ENCODE measurements at places on chromosomes 1 and 21. TPM values are rescaled to one million over a fixed set of nuclear protein-coding genes. Genes with fewer than 3 reads are reported as not detected.
A peak's percentile ranks its signal among the peaks of the same experiment; 100 is the strongest.

Gene ITSN1
- total RNA-seq = 18.3 TPM

Gene NFASC
- total RNA-seq = 5.8 TPM

Gene APP
- total RNA-seq = 162 TPM

DNA sequence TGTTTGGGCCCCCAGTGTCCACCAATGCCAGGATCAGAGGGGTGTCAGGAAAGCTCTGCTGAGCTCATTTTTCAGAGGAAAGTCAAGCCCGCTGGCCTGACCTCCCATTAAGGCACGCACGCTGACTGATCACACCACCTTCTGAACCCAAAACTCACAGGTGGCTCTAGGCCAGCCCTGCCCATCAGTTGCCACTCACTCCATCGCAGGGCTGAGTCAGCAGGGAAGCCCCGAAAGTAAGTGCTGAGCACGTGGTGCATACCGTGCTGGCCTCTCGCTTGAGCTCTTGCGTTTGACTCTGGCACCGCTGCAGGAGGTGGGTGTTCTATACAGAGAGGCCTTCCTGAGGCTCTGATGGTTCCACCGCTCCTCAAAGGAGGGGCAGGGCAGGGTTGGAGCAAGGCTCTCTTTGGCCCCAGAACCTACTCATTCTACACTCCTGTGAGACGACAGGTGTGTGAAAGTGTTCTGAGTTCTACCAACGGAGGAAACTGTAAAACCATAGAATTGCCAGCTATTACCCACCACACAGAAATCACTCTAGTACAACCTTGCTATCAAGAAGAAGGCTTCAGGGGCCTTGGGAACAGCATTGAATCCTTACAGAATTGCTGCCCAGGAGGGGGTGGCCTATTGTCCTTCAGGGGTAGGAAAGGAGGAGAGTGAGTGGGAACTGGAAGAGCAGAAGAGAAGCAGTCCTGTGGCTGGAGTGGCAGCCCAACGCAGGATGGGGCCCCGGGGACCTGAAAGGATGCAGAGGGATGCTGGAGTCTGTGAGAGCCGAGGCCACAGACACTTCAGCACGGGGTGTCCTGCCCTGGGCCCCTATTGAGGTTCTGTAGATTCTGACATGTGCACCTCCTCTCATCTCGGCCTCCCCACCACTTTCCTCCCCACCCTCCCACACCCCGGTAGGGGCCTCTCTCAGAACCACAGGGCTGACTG is 214.7 kb upstream of the EDN2 start:
- DNase-seq = no peak

DNA sequence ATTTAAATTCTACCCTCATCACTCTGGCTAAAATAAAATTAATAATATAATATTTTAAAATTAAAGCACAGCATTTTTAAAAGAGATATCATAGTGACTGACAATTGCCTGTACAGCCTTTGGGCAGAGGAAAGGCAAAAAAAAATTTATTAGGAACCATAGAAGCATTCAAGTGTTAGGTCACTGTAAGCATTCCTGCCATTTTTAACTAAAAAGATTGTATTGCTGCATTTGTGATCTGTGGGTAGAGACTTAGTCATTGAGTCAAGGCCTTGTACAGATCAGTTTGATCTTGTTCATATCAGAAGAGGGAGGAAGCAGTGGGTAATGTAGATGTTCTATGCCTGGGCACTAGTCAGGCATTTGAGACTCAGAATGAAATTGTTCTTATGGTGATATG is 109.9 kb downstream of the LYPLAL1 start:
- no peak for DNase-seq

- DNase-seq = peak; percentile 22
Measured at GRCh38 chr1:50976111-50976889, 6.3 kb downstream of the CDKN2C start.

- DNase-seq = no peak
Measured at GRCh38 chr1:237786066-237786719, 104.5 kb downstream of the ZP4 start.

DNA sequence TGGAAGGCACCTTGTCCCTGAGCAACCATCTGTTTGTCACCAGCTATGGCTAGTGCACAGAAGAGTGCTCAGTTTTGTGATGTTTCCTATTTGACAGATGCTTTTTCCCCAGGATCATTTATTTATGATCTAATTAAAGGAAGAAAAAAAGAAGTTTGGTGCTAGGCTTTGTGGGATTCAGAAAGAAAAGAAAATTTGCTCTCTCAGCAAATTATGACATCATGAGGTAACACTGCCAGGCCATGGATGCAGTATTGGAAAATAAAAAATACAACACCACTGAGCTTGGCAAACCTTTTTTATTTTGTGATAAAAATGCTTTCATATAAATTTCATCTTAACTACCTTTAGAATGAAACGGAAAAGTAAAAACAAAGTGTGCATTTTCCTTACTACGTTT is 15.5 kb upstream of the ADAM30 start:
- no peak for DNase-seq

GRCh38 chr1:33142483-33143064 is 39.3 kb downstream of the TRIM62 start:
- DNase-seq = peak; percentile 55

DNA sequence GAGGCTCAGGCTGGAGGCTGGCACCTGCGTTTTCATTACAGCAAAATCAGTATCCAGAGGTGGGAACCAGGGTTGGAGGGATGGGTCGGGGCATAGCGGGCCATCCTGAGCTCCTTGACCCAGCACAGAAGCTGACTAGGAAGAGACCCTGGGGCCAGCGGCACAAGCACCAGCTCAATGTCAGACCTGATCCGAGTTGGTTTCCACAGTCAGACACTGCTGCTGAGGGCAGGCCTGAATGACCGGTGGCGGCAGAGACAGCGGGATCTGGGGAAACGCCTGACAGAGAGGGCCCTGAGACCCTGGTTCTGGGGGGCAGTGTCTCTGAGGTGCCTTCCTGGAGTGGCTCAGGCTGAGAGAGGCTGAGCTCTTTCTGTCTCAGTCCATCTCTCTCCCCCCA is 162.0 kb upstream of the C1orf174 start:
- no peak for DNase-seq

Data from Daoy (cell line).